Suprapubic skin (tissue), 4 donors: ENCODE measurements at places on chromosomes 16 and 17. TPM values are rescaled to one million over a fixed set of nuclear protein-coding genes. Genes with fewer than 3 reads are reported as not detected.
A peak's percentile ranks its signal among the peaks of the same experiment; 100 is the strongest.

DNA sequence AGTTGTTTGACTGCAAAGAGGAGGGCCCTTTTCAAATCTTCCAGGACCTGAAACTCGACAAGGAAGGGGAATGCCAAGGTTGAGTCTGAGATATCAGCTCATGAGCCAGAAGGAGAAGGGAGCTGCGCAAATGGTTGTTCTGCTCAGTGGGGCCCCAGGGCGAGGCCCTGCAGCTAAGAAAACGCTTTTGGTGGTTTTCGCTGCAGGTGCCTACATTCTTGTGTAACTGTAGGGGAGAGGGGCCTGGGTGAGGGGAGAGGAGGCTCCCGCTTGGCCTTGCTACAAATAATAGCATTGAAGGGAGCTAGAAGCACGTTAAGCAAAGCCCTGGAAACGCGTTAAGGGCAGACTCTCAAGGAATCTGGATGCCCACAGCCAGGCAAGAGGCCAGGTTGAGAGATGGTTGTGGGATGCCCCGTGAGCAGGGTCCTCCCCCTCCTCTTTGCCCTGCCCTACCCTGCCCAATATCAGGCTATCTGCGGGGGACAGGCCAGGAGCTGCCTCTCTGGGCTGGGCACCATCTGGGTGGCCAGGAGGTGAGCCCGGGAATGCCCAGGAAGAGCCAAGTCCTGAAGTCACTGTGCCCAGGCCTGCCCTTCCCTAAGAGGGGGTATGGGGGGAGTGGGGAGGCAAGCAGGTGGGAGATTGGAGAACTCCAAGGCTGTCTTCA lies 21.9 kb downstream of the GPR142 start:
- DNase-seq, result no peak

GRCh38 chr17:5516060-5516792 lies 29.9 kb downstream of the MIS12 start:
- DNase-seq, result no peak

The CFAP119 gene
- total RNA-seq, result 6.7 TPM

DNA sequence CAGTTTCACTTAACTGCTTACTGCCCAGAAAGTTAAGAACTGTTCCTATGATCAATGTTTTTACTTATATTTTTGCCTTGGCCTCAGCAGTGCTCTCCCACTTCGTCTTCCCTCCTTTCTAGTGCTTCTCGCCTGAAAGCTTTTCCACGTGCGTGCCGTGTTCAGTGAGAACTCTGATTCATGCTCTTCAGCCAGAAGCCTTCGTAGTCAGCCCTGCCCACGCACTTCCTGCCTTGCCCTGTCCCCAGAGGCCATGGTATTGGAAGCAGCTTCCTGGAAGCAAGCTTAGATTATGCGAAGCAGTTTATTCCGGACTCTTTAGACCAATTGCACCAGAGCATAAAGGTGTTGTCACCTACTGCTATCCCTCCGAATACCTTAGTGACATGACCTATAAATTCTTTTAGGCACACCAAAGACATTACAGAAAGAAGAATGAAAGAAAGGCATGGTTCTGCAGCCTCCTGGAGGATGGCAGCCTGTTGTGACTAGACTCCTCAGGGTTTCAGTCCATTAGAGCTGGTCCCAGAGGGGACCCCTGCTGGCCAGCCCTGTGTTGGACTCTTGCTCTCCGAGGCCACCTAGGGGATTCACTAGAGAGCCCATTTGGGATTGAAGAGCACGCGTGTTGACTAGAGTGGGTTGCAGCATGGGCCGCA lies 105.2 kb downstream of the RPTOR start:
- DNase-seq, result peak; percentile 80

DNA sequence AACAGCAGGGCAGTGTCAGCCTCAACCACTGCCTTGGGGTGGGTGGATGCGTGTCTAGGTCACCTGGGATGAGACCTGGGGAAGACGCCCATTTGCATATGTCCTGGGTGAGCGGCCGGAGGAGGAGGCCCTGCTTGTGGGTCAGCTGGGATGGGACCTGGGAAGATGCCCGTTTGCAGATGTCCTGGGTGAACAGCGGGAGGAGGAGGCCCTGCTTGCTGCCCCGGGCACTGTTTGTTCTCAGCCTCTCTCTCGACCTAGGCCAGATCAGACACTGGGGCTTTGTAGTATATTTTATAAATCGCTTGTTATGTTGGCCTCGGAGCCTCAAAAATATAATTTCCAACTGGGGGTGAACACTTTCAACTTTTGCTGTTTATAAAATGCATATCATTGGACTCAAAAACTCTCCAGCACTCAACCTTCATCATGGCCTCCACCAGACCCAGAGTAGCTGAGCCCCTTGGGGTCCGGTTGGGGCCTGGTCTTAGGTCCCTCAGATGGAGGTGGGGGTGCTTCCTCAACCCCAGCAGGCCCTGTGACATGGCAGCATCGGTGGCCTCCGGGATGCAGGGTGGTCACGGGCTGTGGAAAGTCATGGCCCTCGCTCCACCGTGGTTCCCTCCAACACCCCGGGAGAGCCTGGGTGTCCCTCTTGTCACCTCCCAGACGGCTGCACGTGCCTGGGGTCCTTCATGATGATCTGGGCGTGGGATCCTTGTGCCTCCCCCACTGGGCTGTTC lies 17.3 kb downstream of the DBNDD1 start:
- no peak for DNase-seq
